ENCODE measurements at places on chromosomes 2 and 18.
A peak's percentile ranks its signal among the peaks of the same experiment; 100 is the strongest.

GRCh38 chr2:159130302-159130701 lies 156.2 kb downstream of the WDSUB1 start:
- DNase-seq, result no peak

DNA sequence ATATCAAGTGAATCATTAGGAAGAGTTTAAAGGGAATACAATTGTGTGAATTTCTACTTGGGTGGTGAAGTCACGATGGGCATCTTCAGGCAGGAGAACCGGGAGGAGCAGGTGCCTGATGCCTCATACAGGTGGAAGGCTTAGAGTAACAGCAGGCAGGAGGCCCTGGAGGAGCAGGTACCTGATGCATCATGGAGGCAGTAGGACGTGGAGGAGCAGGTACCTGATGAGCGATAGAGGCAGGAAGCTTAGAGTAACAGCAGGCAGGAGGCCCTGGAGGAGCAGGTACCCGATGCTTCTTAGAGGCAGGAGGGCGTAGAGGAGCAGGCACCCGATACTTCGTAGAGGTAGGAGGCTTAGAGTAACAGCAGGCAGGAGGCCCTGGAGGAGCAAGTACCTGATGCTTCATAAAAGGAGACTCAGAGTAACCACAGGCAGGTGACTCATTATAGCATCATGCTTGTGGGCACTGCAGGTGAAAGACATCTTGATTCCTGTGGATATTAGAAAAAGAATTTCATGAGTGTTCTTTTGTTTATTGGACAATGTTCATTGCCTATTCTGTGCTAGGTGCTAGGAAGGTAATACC lies 133.9 kb downstream of the ATP9B start:
- peak; percentile 52 for DNase-seq

DNA sequence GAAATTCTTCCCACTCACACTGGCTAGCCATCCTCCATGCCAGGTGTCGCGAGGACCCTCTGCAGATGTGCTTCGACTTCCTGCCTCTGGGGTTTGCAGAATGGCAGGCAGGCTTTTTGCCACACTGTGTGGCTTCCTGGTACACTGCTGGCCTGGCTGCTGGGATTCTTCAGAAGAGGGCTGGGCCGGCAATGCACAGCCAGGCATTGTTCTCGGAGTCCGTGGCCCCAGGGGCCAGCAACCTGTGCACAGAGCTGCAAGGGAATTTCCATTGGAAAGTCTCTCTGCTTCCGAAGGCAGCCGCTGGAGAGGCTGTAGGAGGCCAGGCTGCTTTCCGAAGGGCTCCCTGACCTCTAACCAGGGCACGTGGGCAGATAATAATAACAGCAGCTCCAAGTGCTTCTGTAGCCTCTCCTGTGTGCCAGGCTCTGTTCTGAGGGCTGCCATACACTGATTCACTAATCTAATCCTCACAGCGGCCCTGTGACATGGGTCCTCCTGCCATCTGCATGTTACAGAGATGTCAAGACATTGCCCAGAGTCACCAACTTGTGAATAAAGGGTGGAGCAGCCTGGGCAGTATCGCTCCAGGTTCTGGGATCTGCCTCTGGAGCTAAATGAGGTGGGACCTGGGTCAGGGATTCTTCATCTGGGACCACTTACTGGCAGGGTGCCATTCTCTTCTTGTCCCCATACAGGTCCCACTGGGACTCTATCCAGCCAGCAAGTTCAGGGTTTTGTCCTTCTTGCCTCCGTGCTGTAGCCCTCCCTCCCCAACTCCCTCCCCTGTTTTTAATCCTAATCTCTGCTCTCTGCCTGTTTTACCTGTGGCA lies 5.0 kb downstream of the LDLRAD4 start:
- no peak for DNase-seq

- no peak for DNase-seq
These were observed 95.6 kb upstream of the CDC42EP3 start for GRCh38 chr2:37767046-37767445.

GRCh38 chr2:218435003-218435982 lies 16.4 kb downstream of the VIL1 start:
- DNase-seq, result no peak

- DNase-seq, result no peak
These were observed 32.7 kb upstream of the ALKAL2 start for GRCh38 chr2:320561-320960.

GRCh38 chr2:120747281-120747680 lies 11.6 kb downstream of the GLI2 start:
- DNase-seq, result no peak

DNA sequence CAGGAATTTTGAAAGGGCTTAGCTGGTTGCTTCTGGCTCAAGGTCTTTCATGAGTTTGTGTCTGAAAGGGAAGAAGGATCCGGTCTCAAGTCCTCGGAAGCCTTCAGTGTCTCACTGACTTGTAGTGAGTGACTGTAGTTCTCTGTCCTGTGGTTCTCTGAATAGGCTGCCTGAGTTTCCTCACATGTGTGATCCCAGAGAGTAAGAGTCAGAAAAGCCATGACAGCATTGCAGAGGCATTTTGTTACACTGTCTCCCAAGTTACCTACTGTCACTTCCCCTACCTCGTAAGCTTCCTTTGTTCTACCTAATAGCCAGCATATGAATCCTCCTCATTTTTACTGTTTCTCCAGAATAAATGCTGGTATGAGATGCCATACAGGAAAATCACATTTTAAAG lies 709.1 kb upstream of the CHAC2 start:
- no peak for DNase-seq

DNA sequence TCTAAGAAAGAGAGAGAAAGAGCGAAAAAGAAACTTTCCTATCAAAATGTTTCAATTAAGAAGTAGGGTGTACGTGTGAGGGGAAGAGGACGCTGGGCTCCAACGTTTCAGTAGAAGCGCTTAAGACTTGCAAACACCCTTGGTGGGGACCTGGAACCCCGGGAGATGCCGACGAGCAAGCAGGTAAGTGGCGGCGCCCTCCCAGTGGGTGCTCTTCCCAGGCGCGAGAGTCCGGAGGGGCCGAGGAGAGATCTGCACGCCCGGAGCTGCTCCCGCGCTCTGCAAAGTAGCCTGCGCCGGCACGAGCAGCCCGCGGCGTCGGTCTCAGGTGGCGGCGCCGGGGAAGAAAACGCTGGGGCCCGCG lies 678 bp upstream of the OTX1 start:
- no peak for DNase-seq

GRCh38 chr2:104781151-104781550 lies 72.8 kb upstream of the POU3F3 start:
- DNase-seq, result no peak

DNA sequence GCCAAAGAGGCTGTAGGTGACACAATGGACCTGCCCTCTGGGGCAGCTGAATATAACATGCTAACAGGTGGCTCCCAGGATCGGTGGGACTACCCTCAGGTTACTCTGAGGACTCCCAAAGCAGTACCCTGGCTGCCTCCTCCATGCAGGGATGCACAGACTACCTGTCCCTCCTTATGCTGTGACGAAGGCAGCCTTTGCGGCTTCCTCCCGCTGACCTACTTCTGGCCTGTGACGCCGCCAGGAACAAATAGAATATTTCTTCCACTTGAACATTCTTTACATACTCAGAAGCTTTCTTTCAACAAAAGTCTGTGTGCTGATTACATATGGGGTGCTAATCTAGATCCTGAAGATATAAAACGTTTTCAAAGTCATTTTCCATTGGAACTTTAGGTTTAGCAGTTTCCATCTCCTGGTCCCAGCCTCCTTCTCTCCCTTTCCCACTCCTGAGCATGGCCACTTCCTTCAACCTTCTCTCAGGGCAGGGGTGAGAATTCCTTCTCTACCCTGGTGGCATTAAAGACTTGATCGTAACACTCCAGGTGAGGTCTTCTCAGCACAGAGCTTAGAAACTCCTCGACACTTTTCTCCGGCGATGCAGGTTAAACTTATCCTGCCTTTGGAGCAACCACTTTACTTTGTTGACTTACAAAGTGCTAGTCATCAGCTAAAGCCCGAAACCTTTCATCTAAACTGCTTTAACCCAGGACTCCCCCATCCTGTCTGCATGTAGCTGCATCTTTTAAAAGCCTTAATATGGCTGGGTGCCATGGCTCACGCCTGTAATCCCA lies 58.9 kb upstream of the STK17B start:
- DNase-seq, result peak; percentile 46

- no peak for DNase-seq
These were observed 4.2 kb downstream of the ZNF385B start for GRCh38 chr2:179857236-179857635.

DNA sequence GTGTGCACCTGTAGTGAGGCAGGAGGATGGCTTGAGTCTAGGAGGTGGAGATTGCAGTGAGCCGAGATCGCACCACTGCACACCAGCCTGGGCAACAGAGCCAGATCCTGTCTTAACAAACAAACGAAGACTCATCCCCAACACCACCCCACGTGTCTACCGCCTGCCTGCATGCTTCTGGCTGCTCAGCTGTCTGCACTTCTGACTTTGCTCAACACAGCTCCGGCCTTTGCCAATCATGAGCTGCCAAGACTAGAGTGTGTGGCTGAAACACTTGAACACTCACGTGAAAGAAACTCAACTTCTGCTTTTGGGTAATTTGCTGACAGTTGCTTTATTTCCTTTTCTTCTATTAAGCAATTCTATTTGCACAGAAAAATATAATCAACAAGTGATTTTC lies 32.1 kb upstream of the SP3 start:
- DNase-seq, result no peak

DNA sequence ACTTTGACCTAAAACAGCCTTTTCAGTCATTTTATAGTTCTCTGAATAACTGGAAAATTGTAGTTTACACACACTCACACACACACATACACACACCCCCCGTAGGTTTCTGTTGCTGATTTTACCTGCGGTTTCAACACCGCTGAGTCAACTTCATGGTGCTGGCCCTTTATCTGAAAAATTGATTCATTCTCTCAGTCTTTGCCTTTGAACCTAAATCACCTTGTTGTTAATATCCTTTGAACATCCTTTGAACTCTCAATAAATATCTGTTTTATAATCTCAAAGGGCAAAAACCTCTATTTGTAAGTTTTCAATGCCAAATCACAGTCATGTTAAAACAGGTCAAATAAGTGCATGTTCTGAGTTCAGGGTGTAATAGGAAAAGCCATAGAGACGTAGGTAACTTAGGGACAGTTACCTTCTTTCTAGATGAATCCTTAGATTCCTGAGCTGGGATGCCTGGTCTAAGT lies 109.0 kb upstream of the BZW1 start:
- DNase-seq, result peak; percentile 76

- no peak for DNase-seq
These were observed 68.4 kb downstream of the PID1 start for GRCh38 chr2:229202646-229203045.

- DNase-seq, result no peak
These were observed 746.0 kb upstream of the TMEFF2 start for GRCh38 chr2:192940767-192941166.

DNA sequence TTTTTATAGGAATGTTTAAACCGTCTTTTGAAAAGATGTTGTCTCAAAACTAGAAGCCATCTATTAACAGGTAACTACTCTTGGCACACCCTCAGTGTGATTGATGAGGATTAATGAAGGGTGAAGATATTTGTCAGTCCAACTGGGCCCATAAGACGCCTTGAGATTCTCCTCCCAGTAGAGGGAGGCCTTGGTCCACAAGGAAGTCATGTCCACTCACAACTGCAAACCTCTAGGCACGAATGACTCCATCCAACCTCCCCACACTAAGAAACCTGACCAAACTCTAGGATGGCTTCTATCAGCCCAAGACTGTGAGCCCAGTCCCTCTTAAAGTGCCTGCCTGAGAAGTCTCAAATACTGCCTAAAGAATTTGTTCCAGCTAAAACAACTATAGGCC lies 19.2 kb upstream of the GRP start:
- no peak for DNase-seq

DNA sequence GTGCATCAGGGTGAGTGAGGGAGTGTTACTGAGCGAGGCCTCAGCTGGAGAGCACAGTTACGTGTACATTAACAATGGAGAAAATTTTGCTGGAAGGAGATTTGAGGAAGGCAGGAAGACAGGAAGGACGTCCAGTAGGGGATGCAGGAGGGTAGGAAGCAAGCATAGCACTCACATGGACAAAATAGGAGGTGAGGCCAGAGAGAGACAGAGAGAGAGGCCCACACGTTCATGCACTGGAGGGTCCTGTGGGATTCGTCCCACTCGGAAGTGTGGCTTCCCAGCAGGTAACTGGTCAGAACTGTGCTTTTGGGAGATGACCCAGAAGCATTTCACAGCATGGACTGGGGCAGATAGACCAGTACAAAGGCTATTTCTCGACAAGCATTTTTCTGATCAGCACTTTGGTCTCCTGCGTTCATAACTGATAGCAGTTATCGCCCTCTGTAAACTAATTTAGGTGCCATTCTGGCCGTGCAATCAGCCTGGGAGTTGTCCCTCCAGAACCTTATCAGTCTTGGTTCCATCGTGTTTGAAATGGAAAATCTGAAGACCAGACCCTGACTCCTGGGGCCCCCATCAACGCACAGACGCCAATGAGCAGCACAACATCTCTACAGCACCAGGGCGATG lies 5.7 kb downstream of the LCT start:
- no peak for DNase-seq

- DNase-seq, result no peak
These were observed 4.3 kb downstream of the CASP8 start for GRCh38 chr2:201264472-201265173.

- no peak for DNase-seq
These were observed 191.6 kb upstream of the ID2 start for GRCh38 chr2:8490166-8490721.

GRCh38 chr18:10099539-10100140 lies 185.8 kb downstream of the VAPA start:
- no peak for DNase-seq

GRCh38 chr18:4400911-4401310 lies 54.2 kb downstream of the DLGAP1 start:
- DNase-seq, result no peak

GRCh38 chr18:69978732-69979715 lies 31.4 kb upstream of the CD226 start:
- DNase-seq, result no peak

- no peak for DNase-seq
These were observed 1091.7 kb downstream of the TDRD15 start for GRCh38 chr2:22215517-22215916.

DNA sequence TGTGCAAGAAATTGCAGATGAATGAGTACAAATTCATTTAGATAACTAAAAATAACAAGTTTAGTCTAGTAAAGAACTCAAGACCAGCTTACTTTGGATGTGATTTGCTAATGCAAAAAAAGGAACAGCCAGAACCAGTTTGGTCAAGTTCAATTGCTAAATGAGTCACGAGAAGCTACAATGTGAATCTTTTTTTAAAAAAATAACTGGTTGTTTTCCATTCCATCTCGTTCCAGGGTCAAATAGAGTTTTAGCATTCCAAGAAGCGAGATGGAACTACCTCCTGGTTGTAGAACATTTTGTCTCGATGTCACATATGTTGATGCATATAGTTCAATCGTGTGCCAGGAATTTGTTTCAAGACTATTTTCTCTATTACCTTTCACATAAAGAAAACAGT lies 65.0 kb upstream of the IKZF2 start:
- no peak for DNase-seq

DNA sequence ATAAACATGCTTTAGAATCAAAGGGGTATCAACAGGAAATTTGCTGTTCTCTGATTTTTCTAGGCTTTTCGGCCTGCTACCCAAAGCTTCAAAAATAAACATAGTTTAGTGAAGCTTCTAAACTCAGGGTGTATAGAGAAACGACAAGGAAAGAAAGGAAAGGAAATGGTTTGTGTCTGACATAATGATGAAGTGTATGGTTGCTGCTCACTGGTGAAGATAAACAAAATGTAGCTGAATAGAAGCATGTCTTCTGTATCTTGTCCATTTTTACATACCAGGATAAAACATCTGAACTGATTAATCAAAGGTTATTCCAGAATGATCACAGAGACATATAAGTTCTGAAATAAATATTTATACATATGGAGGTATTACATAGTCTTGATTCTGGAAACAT lies 1324.6 kb upstream of the NRXN1 start:
- no peak for DNase-seq
